Activated CD4-positive, alpha-beta T cell treated with anti-CD3 and anti-CD28 coated beads for 36 hours (primary cell): ENCODE measurements at places on chromosomes 7 and 10. TPM values are rescaled to one million over a fixed set of nuclear protein-coding genes. Genes with fewer than 3 reads are reported as not detected.

The SYNPO2L gene
- not detected for total RNA-seq

The BZW2 gene
- total RNA-seq, result 106 TPM

The LDB3 gene
- total RNA-seq, result 0.09 TPM

The POU6F2 gene
- total RNA-seq, result not detected

The ASB4 gene
- total RNA-seq, result not detected

The CPN1 gene
- not detected for total RNA-seq

The AKR1B15 gene
- not detected for total RNA-seq

The MSMB gene
- total RNA-seq, result not detected

The HMX2 gene
- 0.28 TPM for total RNA-seq

The NAT16 gene
- not detected for total RNA-seq

The PTPN20 gene
- total RNA-seq, result 1.3 TPM

The WNT8B gene
- 0.40 TPM for total RNA-seq

The ITGA8 gene
- total RNA-seq, result not detected

The CPA2 gene
- not detected for total RNA-seq

The PFKFB3 gene
- 133 TPM for total RNA-seq

The TAS2R41 gene
- not detected for total RNA-seq

The DPP6 gene
- total RNA-seq, result not detected

The NYAP1 gene
- total RNA-seq, result 0.56 TPM

The CPXM2 gene
- total RNA-seq, result not detected

The SPDYE1 gene
- total RNA-seq, result not detected

The CDNF gene
- total RNA-seq, result 2.7 TPM

The MYL10 gene
- not detected for total RNA-seq

The TUBAL3 gene
- not detected for total RNA-seq

The EVX1 gene
- total RNA-seq, result not detected

The ASB10 gene
- not detected for total RNA-seq

The C10orf67 gene
- 0.16 TPM for total RNA-seq

The CALCR gene
- not detected for total RNA-seq

The C10orf143 gene
- 5.4 TPM for total RNA-seq

The GATA3 gene
- total RNA-seq, result 23.5 TPM

The ANKIB1 gene
- total RNA-seq, result 37.0 TPM
